ENCODE measurements at places on chromosomes 12 and 14.

GRCh38 chr12:126033751-126034150 lies 968.5 kb downstream of the AACS start:
- no peak for DNase-seq

DNA sequence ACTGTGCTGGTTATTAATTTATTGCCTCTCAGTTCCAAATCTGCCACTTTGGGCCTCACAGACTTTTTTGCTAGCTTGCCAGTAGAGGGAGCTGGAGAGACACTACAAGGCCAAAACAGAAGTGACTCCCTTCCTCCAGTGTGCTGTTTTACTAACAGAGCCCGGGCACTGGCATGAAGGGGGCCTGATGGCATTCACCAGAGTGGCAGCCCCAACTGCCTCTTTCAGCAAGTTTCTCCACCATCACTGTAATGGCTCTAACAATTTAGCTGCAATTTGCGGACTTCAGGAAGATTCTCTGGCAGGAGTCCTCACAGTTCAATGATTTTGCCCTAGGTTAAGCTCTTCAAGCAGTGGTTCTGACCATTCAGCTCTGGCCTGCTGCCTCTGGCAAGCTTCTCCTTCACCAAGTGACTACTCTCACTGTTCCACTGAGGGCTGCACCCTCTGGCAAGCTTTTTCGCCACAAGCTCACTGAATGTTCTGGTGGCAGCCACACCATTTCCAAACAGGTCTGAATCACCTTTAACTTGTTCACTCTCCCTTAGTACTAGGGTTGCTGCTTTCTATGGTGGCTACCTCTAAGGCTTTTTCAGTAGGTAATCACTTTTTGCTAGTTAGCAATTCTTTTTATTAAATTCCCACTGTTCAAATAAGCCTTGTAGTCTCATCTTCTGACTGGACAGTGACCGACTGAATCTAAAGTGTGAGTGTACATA lies 104.9 kb downstream of the ZC3H14 start:
- DNase-seq = peak; percentile 18

- DNase-seq = no peak
Observed at GRCh38 chr14:84804468-84804867, 725.5 kb upstream of the FLRT2 start.

DNA sequence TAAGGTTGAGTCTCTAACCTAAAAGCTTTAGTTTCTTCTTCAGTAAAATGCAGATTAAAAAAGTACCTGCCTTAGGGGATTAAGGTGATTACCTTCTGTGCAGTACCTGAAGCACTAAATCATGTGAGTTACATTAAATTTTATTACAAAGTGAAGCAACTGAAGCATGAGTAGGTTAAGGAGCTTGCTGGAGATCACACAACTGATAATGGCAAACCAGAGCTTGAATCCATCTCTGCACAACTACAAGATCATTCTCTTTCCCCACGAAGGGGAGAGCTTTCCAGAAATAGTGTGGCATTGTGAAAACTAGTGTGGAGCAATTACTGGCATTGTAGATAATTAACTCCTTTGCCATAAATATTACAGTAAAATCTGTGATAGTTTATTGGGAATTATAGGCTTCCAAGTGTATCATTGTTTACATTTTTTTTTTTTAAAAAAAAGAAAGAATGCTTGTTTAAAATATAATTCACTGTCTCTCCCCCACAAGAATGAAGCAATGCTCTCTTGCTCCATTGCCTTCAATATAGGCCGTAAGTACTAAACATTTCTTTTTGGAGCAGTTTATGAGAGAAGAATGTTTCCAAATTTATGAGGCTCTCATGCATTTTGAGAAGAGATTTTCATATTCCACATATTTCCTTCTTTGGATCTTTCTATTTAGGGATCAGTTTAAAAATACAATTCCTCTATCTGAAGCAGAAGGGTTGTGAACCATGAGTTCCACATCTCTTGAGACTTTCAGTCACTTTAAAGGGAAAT lies 20.5 kb downstream of the SLC38A2 start:
- no peak for DNase-seq

GRCh38 chr14:42028607-42029006 lies 421.9 kb downstream of the LRFN5 start:
- DNase-seq = no peak

GRCh38 chr14:54788701-54789100 lies 113.9 kb downstream of the GCH1 start:
- DNase-seq = no peak

DNA sequence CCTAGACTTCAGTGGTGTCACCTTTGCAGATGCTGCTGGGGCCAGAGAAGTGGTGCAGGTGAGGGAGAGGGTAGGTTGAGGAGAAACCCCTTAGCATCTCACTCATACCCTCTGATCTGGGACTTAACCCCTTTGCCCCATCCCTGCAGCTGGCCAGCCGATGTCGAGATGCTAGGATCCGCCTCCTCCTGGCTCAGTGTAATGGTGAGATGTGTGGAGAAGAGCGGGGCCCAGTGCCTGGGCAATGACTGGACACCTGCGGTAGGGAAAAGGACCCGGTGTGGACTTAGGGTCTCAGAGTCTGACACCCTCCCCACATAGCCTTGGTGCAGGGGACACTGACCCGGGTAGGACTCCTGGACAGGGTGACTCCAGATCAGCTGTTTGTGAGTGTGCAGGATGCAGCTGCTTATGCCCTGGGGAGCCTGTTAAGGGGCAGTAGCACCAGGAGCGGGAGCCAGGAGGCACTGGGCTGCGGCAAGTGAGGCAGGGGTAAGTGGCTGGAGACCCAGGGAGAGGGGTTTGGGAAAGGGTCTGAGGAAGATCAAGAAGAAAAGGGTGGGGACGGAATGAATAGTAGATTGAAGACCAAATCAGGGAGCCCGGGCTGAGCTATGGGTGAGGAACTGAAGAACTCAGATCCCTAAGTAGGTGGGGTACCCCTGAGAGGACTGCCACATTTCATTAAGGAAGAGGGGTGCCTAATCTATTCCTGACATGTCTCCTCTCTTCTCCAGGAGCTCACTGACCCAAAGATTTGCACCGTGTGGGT lies 7.6 kb downstream of the B4GALNT1 start:
- no peak for DNase-seq

Measured in stimulated activated CD4-positive, alpha-beta T cell treated with anti-CD3 and anti-CD28 coated beads, Interleukin-15, amount 100 ng/mL, for 48 hours (primary cell).